Activated T-helper 1 cell treated with anti-CD3 and anti-CD28 coated beads, Interleukin-2, amount 50 U/mL, for 16 hours (primary cell): ENCODE measurements at places on chromosomes 6 and 20.

DNA sequence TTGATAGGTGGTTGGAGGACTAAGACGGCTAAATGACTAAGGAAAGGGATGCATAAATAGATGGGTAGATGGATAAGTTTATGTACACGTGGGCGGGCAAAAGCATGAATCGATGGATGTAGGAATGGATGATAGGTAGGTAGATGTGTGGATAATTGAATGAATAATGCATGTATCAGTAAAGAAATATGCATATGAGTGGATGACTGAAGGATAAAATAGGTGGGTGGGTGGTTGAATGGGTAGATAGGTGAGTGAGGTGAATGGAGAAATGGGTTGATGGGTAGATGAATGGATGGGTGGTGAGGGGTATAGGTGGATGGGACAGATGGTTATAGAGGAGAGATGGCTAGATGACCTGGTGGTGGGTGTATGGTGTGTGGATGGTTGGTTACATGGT, 20.2 kb downstream of the SLC12A5 start:
- DNase-seq = no peak

- no peak for DNase-seq
Observed at GRCh38 chr6:10315034-10315433, 99.8 kb downstream of the TFAP2A start.

DNA sequence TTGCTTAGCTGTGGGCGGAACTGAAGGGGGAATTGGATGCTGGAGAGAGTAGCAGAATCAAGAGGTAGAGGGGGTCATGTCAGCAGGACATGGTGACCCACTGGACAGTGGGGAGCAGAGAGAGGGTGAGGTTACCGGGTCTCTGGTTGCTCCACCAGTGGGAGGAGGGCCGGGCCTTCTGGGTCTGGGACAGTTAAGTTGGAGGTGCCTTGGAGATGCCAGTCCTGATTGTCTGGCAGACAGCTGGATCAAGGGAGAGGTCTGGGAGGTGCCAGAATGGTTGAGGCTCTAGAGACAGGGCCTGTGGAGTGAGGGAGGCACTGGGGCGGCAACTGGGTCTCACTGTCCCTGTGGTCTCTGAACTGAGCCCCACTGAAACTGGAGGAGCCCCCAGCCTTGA, 24.6 kb downstream of the MANBAL start:
- no peak for DNase-seq

GRCh38 chr6:90411292-90411781, 114.7 kb upstream of the BACH2 start:
- DNase-seq = peak; percentile 17

DNA sequence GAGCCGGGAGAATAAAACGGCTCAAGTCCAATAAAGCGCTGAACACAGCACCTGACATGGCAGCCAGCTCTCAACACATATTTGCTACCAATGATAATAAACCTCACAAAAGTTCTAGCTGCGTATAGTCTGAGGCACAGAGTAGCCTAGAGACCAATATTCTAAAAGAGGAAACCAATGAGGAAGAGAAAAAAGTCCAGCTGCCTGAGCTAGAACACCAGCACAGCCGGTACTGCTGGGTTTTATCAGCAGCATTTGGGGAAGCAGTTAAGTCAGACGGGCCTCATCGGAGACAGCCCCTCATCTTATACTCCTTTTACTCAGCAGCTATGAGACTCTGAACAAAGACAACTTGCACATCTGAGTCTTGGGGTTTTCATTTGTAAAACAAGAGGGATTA, 2.4 kb upstream of the RTF2 start:
- no peak for DNase-seq

- DNase-seq = no peak
Observed at GRCh38 chr6:15017261-15017660, 228.6 kb upstream of the JARID2 start.

GRCh38 chr6:72412709-72413044, 209.2 kb upstream of the KCNQ5 start:
- DNase-seq = no peak

- no peak for DNase-seq
Observed at GRCh38 chr6:106546691-106547414, 82.4 kb downstream of the RTN4IP1 start.

GRCh38 chr6:12289365-12289919, 719 bp upstream of the EDN1 start:
- DNase-seq = no peak

- no peak for DNase-seq
Observed at GRCh38 chr20:42688576-42688975, 501.1 kb downstream of the PTPRT start.

- DNase-seq = no peak
Observed at GRCh38 chr6:43304882-43305281, 3.7 kb downstream of the CRIP3 start.

DNA sequence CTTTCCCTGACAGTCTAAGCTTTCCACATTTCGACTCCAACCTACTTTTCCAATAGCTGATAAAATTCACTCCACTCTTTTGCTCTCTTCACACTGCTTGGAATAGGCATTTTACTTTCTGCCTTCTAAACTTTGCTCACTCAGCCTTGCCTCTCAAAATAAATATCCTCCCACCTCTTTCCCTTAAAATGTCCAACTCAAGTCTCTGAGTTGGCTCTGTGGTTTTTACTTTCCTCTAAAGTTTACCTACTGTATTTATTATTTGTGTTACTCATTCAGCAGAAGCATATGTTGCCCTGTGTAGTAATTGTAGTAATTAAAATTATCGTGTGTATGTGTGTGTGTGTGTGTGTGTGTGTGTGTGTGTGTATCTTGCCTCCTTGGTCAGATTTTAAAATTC, 20.0 kb upstream of the CDYL start:
- no peak for DNase-seq

- no peak for DNase-seq
Observed at GRCh38 chr20:14223806-14224205, 113.6 kb downstream of the FLRT3 start.

- no peak for DNase-seq
Observed at GRCh38 chr6:79646006-79646405, 14.9 kb downstream of the SH3BGRL2 start.

- DNase-seq = no peak
Observed at GRCh38 chr20:24108581-24108980, 120.0 kb upstream of the GGTLC1 start.

- DNase-seq = no peak
Observed at GRCh38 chr6:13159300-13159699, 169.0 kb downstream of the TBC1D7 start.

GRCh38 chr20:7775072-7775471, 165.2 kb downstream of the HAO1 start:
- DNase-seq = no peak

DNA sequence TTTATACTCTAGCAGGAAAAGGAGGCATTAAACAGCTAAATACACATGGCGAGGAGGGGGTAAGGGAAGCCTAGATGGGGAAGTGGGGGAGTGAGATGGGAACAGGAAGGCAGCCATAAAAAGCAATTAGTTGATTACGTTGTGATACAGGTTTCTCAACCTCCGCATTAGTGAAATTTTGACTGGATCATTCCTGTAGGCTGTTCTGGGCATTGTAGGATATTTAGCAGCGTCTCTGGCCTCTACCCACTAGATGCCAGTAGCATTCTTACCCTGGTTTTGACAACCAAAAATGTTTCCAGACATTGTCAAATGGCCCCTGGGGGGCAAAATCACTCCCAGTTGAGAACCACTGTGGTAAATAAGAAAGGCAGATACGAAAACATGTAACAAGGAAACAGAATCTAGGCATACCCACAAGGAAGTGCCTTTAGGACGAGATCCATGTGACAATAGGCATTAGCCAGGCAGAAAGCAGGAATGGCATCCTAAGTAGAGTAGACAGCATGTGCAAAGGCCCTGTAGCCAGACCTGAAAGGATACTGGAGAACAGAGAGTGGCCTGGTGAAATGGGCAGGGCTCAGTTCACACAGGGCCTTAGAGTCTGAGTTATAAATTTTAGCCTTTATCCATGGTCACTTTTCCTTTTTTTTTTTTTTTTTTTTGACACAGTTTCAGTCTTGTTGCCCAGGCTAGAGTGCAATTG, 25.8 kb upstream of the PTPN1 start:
- no peak for DNase-seq

- DNase-seq = no peak
Observed at GRCh38 chr6:105051941-105052471, 95.1 kb downstream of the LIN28B start.

- DNase-seq = no peak
Observed at GRCh38 chr20:45949542-45950329, 15.3 kb downstream of the PCIF1 start.

DNA sequence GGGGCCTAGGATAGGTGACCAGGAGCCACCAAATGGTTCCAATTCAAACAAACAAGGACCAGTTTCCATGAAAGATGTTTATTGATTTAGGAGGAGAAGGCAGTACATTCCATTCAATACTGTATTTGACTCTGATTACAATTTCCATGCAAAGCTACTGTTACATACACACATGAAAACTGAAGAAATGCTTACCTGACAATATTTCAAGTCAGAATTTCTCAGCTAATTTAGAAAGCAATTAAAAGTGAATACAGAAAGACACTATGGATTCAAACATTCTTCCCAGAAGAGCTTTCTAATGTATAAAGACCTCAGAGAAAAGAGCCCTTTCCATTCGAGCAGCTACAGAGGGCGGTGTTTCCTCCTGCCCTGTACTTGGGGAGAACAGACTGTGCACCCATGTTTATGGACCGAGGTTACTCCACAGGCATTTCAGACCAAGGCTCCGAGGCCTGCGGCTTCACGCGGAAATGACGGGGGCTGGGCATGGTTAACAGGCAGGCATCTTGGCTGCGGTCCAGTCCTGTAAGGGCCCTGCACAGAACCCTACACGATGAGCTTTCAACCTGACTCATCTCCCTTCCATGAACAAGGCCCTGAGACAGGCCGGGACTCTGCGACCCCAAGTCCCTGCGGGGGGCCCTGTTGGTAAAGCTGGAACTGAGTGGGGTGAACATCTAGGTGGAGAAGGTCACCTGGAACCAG, 25.7 kb upstream of the TCFL5 start:
- no peak for DNase-seq

GRCh38 chr6:45689926-45690615, 312.3 kb upstream of the SUPT3H start:
- no peak for DNase-seq

DNA sequence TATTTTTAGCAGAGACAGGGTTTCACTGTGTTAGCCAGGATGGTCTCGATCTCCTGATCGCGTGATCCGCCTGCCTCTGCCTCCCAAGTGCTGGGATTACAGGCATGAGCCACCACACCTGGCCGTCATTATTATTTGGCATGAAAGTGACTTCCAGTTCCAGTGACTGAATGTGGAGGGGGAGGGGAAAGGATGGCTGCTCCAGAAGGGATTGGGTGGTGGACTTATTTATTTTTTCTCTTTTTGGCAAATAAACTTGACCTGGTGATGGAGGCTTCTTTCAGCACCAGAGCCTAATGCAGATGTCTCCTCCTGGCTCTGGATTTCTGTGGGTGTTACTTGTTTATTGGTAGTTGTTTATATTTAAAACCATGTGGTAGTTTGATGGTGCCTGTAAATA, 16.9 kb upstream of the SLC22A23 start:
- DNase-seq = no peak

DNA sequence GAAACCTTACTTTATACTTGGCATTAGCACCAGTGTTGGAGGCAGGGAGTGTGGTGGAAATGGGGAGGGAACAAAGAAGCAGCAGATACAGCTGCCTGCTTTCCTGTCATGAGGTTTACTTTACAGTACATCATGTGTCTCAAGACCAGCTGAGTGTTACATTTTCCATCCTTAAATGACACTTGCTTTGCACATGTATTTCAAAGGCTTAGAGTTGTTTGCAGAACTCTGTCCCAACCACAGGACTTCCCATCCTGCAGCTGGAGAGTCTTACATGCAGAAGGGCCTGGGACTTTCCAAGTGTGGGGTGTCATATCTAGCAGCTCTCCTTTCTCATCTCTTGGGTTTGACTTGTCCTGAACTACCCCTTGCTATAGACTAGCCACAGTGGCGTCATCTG, 395.9 kb downstream of the DHX35 start:
- no peak for DNase-seq

GRCh38 chr6:11093626-11094410, at the start of gene SMIM13:
TSS of gene SMIM13 (plus strand) at chr6:11093834. CDS start at chr6:11094314, 480 bp downstream.
- DNase-seq = peak; percentile 90

DNA sequence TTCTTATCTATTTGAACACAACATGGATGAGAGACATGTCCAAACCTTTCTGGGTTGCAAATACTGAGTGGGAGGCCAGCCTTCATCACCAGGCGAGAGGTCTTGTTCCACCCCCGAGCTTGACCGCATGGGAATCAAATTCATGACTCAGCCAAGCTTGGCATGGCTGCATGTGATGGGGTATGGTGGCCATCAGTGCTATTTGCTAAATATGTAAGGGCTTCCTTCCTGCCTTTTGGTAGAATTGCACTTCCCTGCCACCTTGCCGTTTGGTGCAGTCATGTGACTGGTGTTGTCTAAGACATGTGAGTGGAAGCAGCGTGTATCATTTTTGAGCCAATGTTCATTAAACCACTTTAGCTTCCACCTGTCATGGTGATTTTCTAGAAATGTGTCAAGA, 508.9 kb upstream of the SULF2 start:
- DNase-seq = no peak

- no peak for DNase-seq
Observed at GRCh38 chr6:139981066-139981624, 606.7 kb upstream of the CITED2 start.

DNA sequence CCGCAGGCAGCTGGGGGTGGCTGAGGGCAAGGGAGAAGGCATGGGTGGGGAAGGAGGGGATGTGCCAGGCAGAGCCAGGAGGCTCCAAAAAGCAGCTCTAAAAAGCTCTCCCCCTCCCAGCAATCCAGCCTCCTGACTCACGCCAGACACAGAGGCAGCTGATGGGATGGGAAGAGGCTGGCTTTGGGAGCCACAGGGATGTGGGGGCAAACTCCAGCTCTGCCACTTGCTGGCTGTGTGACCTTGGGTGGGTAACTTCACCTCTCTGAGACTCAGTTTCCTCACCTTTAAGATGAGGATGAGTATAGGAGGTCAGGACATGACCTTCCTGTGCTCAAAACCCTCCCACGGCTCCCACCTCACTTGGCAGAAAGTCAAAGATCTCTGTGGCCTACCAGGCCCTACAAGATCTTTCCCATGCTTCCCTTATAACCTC, 148.9 kb downstream of the CEBPB start:
- no peak for DNase-seq

DNA sequence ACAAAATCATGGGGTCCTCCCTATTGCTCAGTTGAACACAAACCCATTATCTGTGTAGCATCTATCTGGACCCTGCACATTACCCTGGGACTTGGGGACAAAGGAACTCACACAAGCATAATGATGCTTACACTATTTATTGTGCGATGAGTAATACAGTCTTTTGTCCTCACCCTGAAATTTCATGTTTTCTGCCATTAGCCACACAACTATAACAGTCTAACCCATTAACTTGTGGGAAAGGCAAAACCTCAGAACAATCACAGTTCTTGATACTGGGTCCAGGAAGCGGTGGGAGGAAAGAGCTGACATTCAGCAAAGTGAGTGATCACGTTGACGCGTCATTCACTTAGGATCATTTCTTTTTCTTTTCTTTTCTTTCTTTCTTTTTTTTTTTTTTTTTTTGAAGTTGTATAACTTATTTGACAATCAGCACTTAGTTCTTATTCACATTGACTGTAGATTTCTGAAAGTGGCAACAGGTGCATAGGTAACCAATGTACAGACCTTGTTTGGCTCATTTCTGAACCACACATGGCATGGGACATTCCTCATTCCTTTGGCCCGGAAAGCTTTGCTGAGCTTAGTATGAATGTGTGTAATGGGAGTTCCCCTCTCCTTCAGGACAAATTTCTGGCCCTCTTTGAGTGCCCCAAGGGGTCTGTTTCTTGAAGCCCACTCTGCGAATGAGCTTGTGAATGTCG, 94.8 kb upstream of the CNKSR3 start:
- DNase-seq = no peak
